ENCODE measurements at places on chromosomes 4 and X. TPM values are rescaled to one million over a fixed set of nuclear protein-coding genes. Genes with fewer than 3 reads are reported as not detected.

The MAP9 gene
- total RNA-seq: 18.9 TPM

The RAB39B gene
- 1.7 TPM for total RNA-seq

The CFP gene
- 0.33 TPM for total RNA-seq

The MAGEA1 gene
- total RNA-seq: not detected

The RBMX2 gene
- 20.5 TPM for total RNA-seq

The CCKAR gene
- 25.2 TPM for total RNA-seq

The PDCL2 gene
- not detected for total RNA-seq

The TAB3 gene
- 11.1 TPM for total RNA-seq

The CFAP299 gene
- total RNA-seq: 8.1 TPM

The SSX2B gene
- not detected for total RNA-seq

The FABP2 gene
- not detected for total RNA-seq

The GLRA3 gene
- total RNA-seq: not detected

The USP17L10 gene
- total RNA-seq: not detected

The GYPA gene
- not detected for total RNA-seq

The NDNF gene
- total RNA-seq: 0.50 TPM

The ZFYVE28 gene
- 23.3 TPM for total RNA-seq

The FAM47C gene
- total RNA-seq: not detected

The PAGE4 gene
- total RNA-seq: not detected

The UNC5C gene
- total RNA-seq: 2.5 TPM

The AGA gene
- 69.2 TPM for total RNA-seq

The PABPC1L2A gene
- not detected for total RNA-seq

The MAGIX gene
- 2.8 TPM for total RNA-seq

The HTR2C gene
- not detected for total RNA-seq

The CD38 gene
- total RNA-seq: 0.33 TPM

The KLHL5 gene
- total RNA-seq: 55.9 TPM

The PIGA gene
- total RNA-seq: 7.1 TPM

The BEND2 gene
- total RNA-seq: not detected

The TSPAN5 gene
- total RNA-seq: 109 TPM

The ERAS gene
- not detected for total RNA-seq

The DAPP1 gene
- not detected for total RNA-seq

All from smooth muscle cell of trachea (primary cell).